ENCODE measurements at places on chromosomes 7 and 10. TPM values are rescaled to one million over a fixed set of nuclear protein-coding genes. Genes with fewer than 3 reads are reported as not detected.

GRCh38 chr10:58436071-58436470, 50.9 kb downstream of the TFAM start:
- no peak for DNase-seq

Gene AKR1C2
- 7.8 TPM for polyA plus RNA-seq

Gene GPR22
- not detected for polyA plus RNA-seq

GRCh38 chr7:20351901-20352300, 21.2 kb downstream of the ITGB8 start:
- DNase-seq = no peak
